Cardiac septum (tissue), 1 donor: ENCODE measurements at places on chromosomes 5 and 9. TPM values are rescaled to one million over a fixed set of nuclear protein-coding genes. Genes with fewer than 3 reads are reported as not detected.

DNA sequence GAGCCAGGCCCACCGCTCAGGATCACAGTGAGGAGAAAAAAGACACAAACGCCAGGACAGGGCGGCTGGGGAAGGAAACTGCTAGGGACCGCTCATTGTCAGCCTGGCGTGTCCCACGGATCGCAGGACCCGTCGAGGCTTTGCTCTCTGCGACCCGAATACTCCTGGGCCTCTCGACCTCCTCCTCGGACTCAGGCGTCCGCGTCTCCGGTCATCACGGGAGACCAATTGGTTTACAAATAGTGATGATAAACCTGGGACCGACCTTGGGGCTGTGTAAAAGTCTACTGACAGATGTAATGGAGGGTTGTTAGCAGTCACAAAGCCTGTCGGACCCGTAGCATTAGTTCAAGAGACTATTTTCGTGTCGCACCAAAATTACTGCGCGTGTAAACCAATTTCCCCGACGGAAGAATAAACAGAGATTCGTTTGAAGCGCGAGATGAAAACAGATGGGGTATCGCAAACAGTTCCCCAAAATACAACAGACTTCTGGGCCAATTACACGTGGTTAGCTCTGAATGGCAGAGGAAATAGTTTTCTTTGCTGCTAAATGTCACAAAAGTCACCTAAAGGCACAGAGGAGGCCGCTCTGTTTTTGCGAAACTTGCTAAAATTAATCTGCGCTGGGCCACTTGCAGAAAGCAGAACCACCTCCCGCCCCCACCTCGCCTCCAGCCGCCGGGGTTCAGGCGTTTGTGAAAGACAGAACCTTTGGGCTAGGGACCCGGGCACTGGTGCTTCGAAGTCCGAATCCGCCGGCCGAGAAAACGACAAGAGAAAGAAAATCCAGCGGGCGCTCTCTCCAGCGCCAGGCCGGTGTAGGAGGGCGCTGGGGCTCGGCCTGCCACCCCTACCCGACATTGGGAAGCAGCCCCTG, 67.6 kb downstream of the FOXD1 start:
- no peak for DNase-seq

- peak; percentile 79 for DNase-seq
Observed at GRCh38 chr5:155728146-155728856, 598.7 kb upstream of the SGCD start.

- no peak for DNase-seq
Observed at GRCh38 chr9:126049896-126050604, 276.6 kb upstream of the MVB12B start.

DNA sequence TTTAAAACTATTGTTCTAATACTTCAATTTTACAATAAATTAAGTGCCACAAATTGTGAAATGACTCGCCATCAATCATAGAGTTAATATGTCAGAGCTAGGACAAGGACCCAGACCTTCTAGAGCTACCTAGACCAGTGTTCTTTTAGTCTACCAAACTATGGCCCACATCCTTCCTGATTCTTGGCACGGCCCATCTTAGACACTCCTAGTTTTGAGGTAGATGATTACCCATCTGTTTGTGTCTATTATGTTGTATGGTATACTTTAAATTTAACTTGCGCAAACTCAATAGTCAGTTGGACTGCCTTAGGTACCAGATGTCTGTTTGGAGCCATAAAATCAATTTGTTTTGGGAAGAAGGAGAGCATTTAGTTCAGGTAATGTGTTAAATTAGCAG, 17.5 kb downstream of the CDC26 start:
- no peak for DNase-seq

DNA sequence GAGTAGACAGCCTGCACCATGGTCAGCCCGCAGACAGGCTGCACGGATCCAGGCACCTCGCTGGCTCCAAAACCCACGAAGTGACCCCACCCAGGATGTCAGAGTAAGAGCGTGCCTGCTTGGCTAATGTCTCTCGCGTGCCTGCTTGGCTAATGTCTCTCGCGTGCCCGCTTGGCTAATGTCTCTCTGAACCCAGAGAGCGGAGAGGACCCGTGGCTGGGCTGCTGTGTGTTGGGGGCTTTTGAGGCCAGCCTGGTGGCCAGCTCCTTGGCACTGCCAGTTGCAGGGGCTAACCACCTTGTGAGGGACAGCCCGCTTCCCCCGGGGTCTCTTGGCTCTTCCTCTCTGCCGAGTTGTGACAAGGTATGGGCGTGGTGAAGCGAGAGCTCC, 8.9 kb upstream of the RXRA start:
- DNase-seq: peak; percentile 67

GRCh38 chr5:56838409-56839039, 23.2 kb downstream of the MAP3K1 start:
- DNase-seq: no peak

- no peak for DNase-seq
Observed at GRCh38 chr9:128342971-128343680, 2.8 kb downstream of the SLC27A4 start.

Gene CKS2
- total RNA-seq: 3.2 TPM

- no peak for DNase-seq
Observed at GRCh38 chr9:107054146-107054545, 191.2 kb downstream of the ZNF462 start.

- no peak for DNase-seq
Observed at GRCh38 chr9:70883963-70884793, 237.2 kb downstream of the TRPM3 start.

Gene SPINK1
- total RNA-seq: 1.8 TPM

Gene FOXD4L5
- total RNA-seq: 0.11 TPM

DNA sequence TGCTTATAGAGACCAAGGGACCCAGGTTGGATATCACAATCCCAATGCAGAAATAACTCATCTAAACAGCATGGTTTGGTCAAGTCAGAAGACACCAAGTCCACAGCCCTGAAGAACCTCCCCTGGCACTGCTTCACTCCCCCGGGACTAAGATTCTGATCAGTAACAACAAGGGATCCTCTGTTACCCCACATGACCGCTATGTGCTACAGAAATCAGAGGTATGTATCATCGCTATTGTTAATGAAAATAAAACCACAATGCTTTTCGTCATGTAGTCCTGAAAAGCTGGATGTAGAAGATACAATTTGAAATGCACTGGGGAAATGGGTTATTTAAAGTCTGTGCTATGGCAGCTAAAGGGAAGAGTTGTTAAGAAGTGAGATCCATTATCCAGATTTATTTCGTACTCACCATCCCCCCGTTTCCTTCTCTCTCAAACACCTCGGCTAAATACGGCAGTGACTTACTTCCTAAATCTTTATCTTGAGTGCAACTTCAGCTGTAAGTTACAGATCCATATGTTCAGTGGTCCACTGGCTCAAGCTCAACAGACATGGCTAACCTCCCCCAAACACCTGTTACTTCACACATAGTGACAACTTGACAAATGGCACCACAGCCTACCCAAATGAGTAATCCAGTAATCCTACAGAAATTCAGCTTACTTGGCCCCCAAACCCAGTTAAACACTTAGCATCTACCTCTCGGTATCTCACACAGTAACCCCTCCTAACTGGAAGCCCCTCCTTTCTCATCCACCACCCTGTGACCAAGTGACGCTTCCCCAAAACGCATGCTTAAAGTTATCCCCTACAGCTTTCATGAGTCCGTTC, 129.2 kb downstream of the MYO10 start:
- no peak for DNase-seq

DNA sequence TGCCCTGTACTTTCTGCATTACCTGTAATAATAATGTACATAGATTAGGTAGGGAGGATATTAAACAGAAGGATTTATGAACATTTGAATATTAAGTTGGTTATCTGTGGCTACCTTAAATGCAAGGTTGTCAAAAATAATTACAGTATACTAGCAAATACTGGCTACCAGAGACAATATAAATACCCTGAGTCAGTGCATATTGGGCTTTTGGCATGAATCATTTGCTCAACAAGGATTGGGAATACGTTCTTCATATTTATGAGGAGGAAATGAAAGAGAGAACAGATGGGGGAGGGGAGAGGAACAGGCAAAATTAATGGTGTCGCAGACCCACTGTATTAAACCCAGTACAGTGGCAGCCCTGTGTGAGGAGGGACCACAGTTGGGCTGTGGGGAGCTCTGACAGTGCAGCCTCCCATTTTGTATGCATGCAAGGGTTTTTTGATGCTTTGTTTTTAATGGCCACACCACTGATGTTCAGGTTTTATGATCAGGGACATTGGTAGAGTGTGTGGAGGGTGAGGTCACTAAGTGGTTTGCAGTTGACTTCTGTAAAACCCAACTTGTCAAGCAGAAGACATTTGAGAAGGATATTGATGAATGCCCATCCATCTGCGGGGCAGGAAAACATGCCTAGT, 56.9 kb downstream of the MVB12B start:
- no peak for DNase-seq

DNA sequence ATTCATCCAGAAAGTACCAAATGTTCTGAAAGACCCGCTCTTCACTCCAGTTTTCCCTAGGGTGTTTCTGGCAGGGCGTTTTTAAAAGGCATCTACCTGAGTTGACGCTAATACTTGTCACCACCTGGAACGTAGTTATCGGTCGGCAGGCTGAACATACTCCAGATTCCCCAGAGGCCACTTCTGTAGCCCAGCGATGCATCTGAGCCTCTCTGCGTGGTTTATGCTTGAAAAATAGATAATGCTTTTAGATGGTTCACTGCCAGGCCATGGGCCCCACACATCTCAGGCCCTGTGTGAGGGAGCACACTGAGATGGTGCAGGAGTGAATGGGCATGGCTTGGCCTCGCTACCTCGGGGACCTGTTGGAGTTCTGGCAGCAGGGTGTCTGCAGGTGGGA, 33.0 kb upstream of the NCS1 start:
- no peak for DNase-seq

Gene CCNO
- total RNA-seq: 0.22 TPM

DNA sequence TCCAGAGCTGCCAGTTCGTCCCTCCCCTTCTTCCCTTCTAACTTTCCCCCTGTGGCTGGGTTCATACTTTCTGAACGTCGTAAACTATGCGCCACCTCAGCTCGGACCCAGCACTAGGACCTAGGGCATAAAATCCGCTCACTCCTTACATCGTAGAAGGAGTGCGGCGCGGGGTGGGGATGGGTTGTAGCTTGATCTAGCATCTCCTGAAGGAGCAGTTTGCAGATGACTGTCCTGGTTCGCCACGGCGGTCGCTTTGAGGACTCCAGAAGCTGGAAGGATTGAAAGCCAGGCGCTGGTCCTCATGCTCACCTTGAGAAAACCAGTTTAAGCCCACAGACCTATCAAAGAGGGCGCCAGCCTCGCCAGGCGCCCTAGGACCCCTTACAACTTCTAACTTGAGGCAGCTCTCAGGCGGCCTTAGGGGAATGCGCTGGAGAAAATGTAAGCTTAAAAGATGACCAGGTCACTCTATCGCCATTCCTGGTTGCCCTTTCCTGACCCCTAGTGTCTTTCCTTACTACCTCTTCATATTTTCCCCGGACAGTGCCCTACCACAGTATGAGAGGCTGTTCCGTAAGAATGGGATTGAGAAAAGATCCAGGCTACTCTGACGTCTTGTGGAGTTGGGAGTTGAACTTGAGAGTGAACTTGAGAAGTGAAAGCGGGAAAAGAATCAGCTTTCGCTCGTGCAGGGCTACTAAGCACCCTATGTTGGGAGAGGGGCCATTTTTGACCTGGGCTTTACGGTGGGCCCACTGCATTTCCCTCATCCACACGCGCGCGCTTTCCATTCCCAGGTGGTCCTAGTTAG, 2.8 kb downstream of the RORB start:
- DNase-seq: no peak

- no peak for DNase-seq
Observed at GRCh38 chr9:112327718-112328450, 5.5 kb downstream of the PTBP3 start.

DNA sequence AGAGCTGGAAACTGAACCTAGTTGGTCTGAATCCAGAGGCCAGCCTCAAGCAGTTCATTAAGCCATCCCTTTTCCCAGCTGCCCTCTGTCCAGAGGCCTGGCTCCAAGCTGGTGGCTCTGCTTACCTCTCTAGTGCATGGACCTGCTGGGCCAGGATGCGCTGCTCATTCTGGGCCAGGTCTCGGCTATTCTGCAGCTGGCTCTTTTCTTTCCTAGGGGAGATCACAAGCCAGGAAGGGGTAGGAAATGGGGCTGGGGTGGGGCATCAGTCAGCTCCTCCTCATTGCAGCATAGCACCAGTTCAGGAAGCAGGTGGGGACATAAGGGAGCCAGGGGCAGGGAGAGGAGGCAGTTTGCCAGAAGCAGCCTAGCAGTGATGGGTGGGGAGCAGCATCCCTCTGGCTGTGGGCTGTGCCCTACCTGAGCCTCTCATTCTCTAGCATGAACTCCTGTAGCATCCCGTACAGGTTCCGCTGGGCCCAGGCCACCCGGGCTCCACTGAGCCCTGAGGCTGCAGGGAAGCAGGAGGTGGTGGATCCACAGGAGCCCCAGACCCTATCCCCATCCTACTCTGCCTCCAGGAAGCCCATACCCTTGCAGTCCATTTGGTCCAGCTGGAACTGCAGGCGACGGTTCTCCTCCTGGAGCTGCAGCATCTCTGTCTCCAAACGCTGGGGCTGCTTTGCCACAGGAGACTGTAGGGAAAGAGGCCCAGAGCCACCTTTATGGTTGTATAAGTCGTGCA, 5.2 kb downstream of the KIF12 start:
- DNase-seq: no peak

- no peak for DNase-seq
Observed at GRCh38 chr9:16869131-16869881, 1.2 kb downstream of the BNC2 start.

Gene NUTM2F
- total RNA-seq: not detected

Gene DAB2
- 28.7 TPM for total RNA-seq

DNA sequence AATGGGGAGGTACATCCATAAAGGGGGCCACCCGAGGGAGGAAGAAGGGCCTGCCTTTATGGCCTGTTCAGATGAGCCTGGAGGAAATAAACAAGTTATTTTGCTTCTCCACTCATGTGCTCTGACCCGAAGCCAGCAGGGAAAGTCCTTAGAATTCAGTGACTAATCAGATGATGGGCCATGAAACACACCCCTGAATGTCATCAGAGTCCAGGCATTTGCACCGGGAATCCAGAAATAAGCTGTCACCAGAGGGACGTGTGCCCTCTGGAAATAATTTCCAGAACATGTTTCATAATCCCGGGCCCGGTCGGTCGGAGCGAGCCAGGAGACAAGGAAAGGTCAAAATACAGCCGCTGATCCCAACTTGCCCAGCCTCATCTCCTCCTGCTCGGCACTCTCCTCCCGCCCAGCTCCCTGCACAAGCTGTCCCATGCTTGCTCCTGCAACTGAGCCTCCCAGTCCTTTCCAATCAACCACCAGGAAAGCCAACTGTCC, 73.6 kb upstream of the ZNF622 start:
- DNase-seq: peak; percentile 82

DNA sequence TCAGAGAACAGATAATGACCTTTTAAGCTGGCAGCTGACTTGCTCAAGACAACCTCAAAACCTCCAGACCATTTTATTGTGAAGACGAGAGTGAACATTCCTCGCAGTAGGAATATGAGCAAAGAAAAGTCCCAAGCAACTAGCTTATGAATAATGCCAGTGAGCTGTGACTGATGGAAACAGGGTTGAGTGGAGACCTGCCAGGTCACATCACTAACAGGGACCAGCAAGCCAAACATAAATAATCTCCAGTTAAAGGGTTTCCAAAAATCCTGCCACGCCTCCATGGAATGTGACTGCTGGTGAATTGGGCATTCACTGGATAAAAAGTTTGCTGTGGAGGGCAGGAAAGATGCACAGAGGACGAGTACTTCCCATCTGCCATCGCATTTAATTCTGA, 185.4 kb downstream of the CRB2 start:
- DNase-seq: no peak
